Spleen (tissue), 13 donors: ENCODE measurements at places on chromosomes 16 and 17.

DNA sequence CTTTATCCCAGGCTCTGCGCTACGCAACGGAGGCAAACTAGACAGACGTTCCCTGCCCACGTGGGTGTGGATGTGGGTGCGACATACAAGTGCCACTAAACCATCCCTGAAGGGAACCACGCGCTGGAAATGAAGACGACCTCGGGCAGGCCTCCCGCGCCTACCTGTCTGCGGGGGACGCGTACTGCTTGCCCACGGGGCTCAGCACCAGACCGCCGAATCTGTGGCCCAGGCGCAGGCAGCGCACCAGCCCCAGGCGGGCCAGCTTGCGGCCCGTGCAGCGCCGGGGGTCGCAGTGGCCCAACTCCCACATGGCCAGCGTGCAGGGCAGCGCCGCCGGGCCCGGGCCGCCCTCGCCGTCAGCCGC, 480 bp downstream of the TSR3 start:
- DNase-seq = no peak

- no peak for DNase-seq
These were observed 7.9 kb upstream of the SOST start for GRCh38 chr17:43766413-43767052.

DNA sequence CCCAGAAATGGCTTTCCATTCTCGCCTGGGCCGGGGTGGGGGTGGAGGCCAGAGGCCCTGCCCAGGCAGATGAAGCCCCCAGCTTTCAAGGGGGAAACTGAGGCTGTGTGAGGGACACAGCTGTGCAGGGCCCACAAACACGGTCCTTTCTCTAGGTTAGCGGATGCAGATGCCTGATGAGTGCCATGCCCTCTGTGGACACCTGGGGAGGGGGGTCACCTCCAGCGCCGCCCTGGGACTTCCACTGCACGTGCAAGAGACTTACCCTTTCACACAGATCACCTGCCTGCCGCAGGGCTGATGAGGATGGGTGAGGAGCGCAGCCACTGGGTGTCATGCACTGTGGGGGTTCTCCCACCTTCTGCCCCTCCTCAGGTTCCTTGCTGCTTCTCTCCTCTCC, 2.6 kb upstream of the ANTKMT start:
- DNase-seq = no peak

DNA sequence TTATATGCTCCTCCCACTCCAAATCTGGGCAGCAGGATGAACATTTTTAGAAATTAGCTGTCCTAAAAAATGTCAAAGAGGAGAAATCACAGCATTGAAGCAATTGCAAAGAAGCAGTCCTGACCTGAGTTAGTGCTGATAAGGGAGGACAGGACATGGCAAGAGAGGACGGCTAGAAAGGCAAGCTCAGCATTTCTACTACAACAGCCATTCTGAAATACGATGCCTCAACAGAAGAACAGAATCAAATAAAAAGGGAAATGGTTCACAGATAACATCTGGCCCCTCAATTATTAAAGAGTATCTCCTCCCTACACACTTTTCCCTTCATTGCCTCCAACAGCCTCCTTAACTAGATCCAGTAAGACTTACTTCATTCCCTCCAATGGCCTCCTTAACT, 18.3 kb downstream of the VPS53 start:
- no peak for DNase-seq

- DNase-seq = no peak
These were observed 12.3 kb upstream of the SEPHS2 start for GRCh38 chr16:30457743-30458560.

- no peak for DNase-seq
These were observed 8.4 kb upstream of the CLDN9 start for GRCh38 chr16:3004319-3004718.
